Activated gamma-delta T cell treated with Interleukin-2 at 50 U/mL for 16 hours (primary cell): ENCODE measurements at places on chromosomes 1 and 21.

GRCh38 chr1:63653976-63654375 lies 60.8 kb downstream of the PGM1 start:
- no peak for DNase-seq

- DNase-seq, result no peak
Observed at GRCh38 chr1:15820478-15820877, 13.0 kb upstream of the UQCRHL start.

DNA sequence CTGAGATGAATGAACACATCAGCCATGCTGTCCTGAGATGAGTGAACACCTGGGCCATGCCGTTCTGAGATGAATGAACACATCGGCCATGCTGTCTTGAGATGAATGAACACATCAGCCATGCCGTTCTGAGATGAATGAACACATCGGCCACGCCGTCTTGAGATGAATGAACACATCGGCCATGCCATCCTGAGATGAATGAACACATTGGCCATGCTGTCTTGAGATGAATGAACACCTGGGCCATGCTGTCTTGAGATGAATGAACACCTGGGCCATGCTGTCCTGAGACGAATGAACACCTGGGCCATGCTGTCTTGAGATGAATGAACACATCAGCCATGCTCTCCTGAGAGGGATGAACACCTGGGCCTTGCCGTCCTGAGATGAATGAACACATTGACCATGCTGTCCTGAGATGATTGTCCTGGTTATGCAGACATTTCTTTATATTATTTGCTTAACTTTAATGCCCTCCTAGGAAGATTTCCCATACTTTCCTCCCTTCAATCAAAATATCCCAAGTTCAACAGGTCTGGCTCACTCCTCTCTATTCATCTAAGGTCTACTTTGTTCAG lies 48.6 kb upstream of the COL6A1 start:
- DNase-seq, result no peak

GRCh38 chr1:201705389-201705788 lies 123.6 kb upstream of the IPO9 start:
- DNase-seq, result no peak
